ENCODE measurements at places on chromosomes 1 and 21.

- DNase-seq = peak; percentile 47
Observed at GRCh38 chr1:117568999-117569398, 36.8 kb upstream of the TENT5C start.

- no peak for DNase-seq
Observed at GRCh38 chr1:165248969-165249571, 107.4 kb downstream of the LMX1A start.

GRCh38 chr1:238177351-238177750 lies 286.6 kb upstream of the ZP4 start:
- DNase-seq = no peak

DNA sequence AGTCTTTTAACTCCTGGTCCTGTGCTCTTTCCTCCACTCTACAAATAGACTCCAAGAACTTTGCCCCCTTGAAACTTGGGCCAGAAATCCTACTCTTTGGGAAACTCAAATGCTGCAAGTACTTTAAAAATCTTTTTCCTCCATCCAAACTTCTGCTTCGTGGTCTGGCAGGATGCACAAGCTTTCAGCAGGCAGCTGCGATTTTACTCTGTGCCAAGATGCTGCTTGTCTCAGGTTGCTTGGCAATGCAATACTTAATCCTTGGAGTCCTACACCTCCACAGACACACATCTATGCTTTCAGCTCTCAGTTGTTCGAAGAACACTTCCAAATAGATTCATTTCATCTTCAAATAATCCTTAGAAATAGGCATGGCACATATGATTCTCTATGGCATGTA lies 435.3 kb upstream of the USP24 start:
- DNase-seq = no peak

GRCh38 chr1:220884109-220884980 lies 5.1 kb downstream of the HLX start:
- DNase-seq = peak; percentile 89

DNA sequence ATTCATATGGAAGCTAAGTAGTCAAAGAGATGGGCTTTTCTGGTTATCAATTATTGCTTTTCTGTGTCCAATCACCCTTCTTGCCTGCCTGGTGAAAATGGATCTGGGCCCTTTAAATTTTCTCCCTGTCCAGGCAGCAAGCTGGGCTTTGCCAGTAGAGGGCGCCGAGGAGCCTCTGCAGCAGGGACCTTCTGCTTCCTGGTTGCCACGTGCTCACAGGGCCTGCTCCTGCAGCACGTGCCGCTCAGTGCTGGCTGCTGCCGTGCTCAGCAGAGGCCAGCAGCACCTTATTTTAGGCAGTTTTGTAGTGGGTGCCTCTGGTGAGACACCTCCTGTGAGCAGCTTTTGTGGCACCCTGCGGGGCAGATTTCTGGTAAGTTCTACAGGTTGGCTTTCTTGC lies 4.0 kb downstream of the ACTL8 start:
- DNase-seq = peak; percentile 59

DNA sequence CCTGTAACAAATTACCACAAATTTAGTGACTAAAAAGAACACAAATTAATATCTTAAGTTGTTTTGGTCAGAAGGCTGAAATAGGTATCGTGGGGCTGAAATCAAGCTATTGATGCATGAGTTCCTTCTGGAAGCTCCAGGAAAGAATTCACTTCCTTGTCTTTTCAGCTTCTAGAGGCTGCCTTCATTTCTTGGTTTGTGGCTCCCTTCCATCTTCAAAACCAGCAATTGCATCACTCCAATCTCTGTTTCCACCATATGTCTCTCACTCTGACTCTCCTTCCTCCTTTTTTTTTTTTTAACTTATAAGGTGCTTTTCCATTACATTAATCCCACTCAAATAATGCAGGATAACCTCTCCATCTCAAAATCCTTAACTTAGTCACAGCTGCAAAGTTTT lies 78.4 kb downstream of the OLFM3 start:
- no peak for DNase-seq

GRCh38 chr1:64525116-64525686 lies 55.3 kb downstream of the CACHD1 start:
- DNase-seq = no peak

GRCh38 chr1:175002910-175003517 lies 3.3 kb downstream of the CACYBP start:
- no peak for DNase-seq

GRCh38 chr1:109732390-109732881 lies 8.4 kb downstream of the GSTM3 start:
- DNase-seq = no peak

- no peak for DNase-seq
Observed at GRCh38 chr21:38852278-38852677, 46.5 kb downstream of the ETS2 start.

GRCh38 chr1:17434016-17434415 lies 5.5 kb downstream of the RCC2 start:
- DNase-seq = peak; percentile 84

All from H7 (cell line).